ENCODE measurements at places on chromosomes 7 and 10.

- DNase-seq, result no peak
These were observed 12.2 kb downstream of the IGF2BP3 start for GRCh38 chr7:23458044-23458443.

DNA sequence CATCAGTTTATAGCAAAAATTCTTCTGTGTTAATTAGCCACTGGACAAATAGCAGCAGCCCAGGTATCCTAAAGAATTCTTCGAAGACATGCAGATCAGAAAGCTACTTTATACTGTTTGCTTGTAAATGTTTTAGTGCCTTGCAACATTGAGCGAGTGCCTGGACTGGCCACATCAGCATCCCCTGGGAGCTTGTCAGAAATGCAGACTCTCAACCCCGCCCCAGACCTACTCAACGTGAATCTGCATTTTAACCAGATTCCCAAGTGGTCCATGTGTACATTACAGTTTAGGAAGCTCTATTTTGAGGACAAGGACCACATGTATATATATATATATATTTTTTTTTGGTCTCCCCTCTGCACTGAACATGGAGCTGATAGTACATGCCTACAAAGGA is 18.5 kb upstream of the PLEKHS1 start:
- DNase-seq, result no peak

DNA sequence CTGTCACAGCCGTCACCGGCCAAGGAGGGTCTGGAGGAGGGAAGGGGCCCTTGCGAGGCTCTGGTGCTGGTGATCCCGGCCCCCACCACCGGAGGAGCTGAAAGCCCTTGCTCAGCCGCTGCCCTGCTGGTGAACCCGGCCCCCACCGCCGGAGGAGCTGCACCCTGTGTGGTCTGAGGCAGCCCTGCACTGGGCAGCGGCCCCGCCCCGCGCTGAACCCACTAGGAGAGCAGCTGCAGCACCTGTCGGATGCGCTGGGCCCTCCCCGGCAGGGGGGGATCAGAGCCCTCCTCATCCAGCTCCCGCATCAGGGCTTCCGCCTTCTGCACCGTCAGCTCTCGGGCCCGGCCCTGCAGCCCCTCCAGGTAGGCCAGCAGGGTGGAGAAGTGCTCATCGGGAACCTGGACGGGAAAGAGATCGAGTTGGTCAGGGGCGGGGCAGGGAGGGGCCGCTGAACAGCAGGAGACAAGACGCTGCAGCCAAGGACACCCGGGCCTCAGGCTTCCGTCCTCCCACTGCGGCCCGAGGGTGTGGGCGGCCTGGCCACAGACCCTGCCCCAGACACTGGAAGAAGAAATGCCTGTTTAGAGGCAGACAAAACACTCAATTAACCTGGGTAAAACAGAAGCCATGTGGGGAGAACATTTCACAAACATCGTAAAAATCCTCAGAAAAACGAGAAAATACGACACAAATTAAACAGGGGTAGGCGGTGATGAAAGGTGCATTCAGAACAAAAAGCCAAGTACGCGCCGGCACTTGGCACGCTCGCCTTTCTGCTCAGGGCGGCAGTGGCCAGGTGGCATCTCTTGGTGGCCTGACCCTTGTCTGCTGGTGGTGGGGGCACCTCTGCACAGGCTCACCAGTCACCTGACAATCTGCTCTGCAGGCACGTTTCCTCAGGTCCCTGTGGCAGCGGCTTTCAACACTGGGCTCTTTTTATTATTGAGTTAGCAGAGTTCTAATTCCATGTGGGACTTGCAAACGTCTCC is 14.7 kb downstream of the CYP2W1 start:
- no peak for DNase-seq

DNA sequence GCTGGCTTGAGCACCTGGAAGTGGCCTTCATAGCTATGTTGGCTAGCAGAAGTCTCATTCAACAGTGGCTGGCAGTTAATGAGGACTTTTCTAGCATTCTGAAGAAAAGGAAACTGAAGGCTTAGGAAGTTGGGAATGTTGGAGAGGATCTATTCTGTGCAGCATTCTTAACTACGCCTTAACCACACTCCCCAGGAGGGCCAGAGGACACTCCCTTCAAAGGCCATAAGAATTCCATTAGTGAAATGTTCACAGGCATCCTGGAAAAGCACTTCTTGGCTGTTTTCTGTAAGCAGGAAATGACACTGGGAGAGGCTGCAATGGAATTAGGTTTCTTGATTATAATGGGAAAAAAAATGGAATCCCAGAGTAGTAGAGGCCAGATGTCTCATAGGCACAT is 188.9 kb downstream of the ARHGAP12 start:
- no peak for DNase-seq

- no peak for DNase-seq
These were observed 48.1 kb upstream of the GLCCI1 start for GRCh38 chr7:7920481-7920880.

DNA sequence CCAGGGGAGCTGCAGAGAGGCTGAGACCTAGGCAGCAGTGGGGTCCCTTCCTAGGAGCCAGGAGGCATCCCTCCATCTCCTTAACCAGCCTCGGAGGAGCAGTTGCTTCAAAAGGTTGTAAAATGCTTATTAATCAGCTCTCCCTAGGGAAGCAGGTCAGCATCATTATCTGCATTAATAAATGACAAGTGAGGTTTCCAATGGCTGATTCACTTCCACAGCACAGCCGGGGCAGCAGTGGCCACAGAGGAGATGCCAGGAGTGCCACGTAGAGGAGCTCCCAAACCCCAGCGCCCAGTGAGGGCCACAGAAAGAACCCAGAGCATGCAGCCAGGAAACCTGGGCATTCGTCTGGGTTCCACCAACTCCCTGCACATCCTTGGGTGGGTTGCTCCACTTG is 8.2 kb upstream of the NPFFR1 start:
- DNase-seq, result no peak

GRCh38 chr10:16779384-16779915 is 37.8 kb downstream of the RSU1 start:
- DNase-seq, result no peak
